ENCODE measurements at places on chromosomes 2 and 18. TPM values are rescaled to one million over a fixed set of nuclear protein-coding genes. Genes with fewer than 3 reads are reported as not detected.

The LHCGR gene
- 1.3 TPM for total RNA-seq

The CCBE1 gene
- total RNA-seq, result 30.7 TPM

The CSRNP3 gene
- total RNA-seq, result 12.8 TPM

The CYP1B1 gene
- 141 TPM for total RNA-seq

The ALPG gene
- total RNA-seq, result not detected

The HOXD9 gene
- total RNA-seq, result 50.0 TPM

The AQP12A gene
- total RNA-seq, result not detected

The NAT8 gene
- total RNA-seq, result 12.0 TPM

The CROCC2 gene
- total RNA-seq, result 0.18 TPM

The CKAP2L gene
- 8.2 TPM for total RNA-seq

The CFAP65 gene
- total RNA-seq, result 0.23 TPM

The HDHD2 gene
- 35.4 TPM for total RNA-seq

The DLX1 gene
- total RNA-seq, result 0.23 TPM

The DNAH6 gene
- total RNA-seq, result 2.0 TPM

The LONRF2 gene
- 4.3 TPM for total RNA-seq

The ALPI gene
- total RNA-seq, result not detected

The EHBP1 gene
- 65.4 TPM for total RNA-seq

The TLK1 gene
- 36.0 TPM for total RNA-seq

The SP140 gene
- 0.47 TPM for total RNA-seq

The UGT1A3 gene
- total RNA-seq, result not detected

The IHH gene
- total RNA-seq, result 1.5 TPM

The ACAA2 gene
- total RNA-seq, result 65.8 TPM

The TWIST2 gene
- 10.7 TPM for total RNA-seq

The KIF1A gene
- 10.5 TPM for total RNA-seq

The MGAT4A gene
- 24.2 TPM for total RNA-seq

The ALK gene
- total RNA-seq, result 0.29 TPM

The ICOS gene
- total RNA-seq, result 0.23 TPM

Data from metanephros (tissue), 2 donors.